ENCODE measurements at places on chromosomes 13 and 19. TPM values are rescaled to one million over a fixed set of nuclear protein-coding genes. Genes with fewer than 3 reads are reported as not detected.

- DNase-seq, result peak; percentile 64
- H3K4me1 ChIP-seq, result peaks cover 3% of the 10 kb centered on the region
- H3K27ac ChIP-seq, result no peak overlapping the region
- H3K4me3 ChIP-seq, result no peak overlapping the region
- no peaks in the 10 kb centered on the region for H3K36me3 ChIP-seq
Observed at GRCh38 chr13:37602733-37603381, 4.3 kb upstream of the POSTN start.

DNA sequence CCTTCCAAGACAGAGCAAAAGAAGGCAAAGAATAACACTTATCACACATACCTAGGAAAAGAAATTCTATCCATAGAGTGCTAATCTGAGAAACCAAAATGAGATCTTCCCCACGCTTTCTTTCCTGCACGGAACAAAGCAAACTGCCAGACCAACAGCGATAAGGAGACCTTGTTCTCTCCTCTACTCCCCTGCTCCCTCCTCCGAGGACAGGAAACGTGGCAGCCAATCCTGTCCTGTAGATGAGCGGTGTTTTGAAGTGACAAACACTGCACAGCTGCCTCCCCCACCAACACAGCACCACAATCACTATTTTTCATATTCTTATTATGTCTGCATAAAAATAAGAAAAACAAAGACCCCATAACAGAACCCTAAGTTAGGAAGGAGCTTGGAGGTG, 113.9 kb upstream of the IRS2 start:
- DNase-seq, result no peak
- no peaks in the 10 kb centered on the region for H3K27me3 ChIP-seq
- no peaks in the 10 kb centered on the region for H3K4me1 ChIP-seq
- H3K27ac ChIP-seq, result no peak overlapping the region

DNA sequence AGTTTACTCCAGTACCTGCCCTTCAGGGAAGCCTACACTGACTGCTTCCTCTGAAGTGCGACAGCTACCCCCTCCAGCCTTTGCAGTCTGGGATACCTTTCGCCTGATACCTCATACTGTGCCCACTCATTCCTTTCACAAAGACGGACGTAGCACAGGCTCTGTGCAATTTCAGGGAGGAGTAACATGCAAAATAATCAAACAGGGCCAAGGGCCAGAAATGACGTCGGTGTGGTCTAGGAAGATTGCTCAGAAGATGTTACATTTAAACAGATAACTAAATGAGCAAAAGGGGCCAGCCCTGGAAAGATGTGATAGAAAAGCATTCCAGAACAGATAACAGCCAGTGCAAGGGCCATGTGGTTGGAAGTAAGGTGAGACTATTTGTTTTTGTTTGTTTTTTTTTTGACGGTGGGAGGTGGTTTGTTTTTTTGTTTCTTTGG, 6.6 kb upstream of the DDX39A start:
- H3K36me3 ChIP-seq, result no peaks in the 10 kb centered on the region
- no peak overlapping the region for H3K4me3 ChIP-seq
- H3K27me3 ChIP-seq, result no peaks in the 10 kb centered on the region
- no peaks in the 10 kb centered on the region for H3K4me1 ChIP-seq
- H3K27ac ChIP-seq, result no peak overlapping the region

GRCh38 chr19:46349311-46349993, 2.6 kb downstream of the PPP5C start:
- peaks cover 25% of the 10 kb centered on the region for H3K4me1 ChIP-seq
- H3K36me3 ChIP-seq, result peaks cover 11% of the 10 kb centered on the region
- H3K4me3 ChIP-seq, result no peak overlapping the region
- H3K27me3 ChIP-seq, result no peaks in the 10 kb centered on the region
- H3K27ac ChIP-seq, result no peak overlapping the region

DNA sequence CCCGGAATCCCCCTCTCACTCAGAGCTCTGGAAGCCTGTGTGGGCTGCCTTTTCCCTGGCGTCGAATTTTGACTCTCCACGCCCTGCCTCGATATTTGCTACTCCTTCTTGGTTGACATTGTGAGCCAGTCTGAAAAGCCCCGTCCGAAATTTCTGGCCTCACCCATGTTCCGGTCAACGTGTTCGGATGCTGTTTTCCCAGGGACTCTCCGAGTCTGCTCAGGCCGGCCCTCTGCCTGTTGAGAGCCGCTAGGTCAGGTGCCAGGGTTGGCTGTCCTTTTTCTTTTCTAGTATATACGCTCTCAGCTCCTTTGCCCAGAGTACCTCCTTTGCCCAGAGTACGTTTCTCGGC, 6.8 kb upstream of the DGKH start:
- DNase-seq, result peak; percentile 59
- no peaks in the 10 kb centered on the region for H3K27me3 ChIP-seq
- no peaks in the 10 kb centered on the region for H3K36me3 ChIP-seq
- H3K4me3 ChIP-seq, result peak overlapping the region; percentile 80

GRCh38 chr19:42653841-42654240, 59.1 kb upstream of the CEACAM8 start:
- no peaks in the 10 kb centered on the region for H3K27me3 ChIP-seq
- no peaks in the 10 kb centered on the region for H3K4me1 ChIP-seq
- no peak for DNase-seq
- no peaks in the 10 kb centered on the region for H3K36me3 ChIP-seq
- H3K4me3 ChIP-seq, result no peak overlapping the region
- no peak overlapping the region for H3K27ac ChIP-seq

The RANBP3 gene
- 32.1 TPM for total RNA-seq
